Neural crest cell (in vitro differentiated cells): ENCODE measurements at places on chromosomes 4 and X.

DNA sequence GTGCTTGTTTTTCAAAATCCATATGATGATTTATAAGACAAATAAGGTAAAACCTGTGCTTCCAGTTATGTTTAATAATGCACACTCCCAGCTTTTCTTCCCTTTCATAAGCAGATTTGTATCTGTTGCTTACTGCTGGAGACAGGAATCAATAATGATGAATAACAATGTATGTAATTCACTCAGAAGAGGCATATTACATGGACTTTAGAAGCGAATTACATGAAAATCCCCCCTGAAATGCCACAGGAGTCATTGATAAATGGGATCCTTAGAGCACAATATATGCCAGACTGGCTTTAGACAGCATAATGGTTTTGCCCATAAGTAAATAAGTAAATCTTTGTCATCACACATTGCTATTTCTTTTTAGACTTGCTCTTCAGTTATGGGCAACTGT, 892.3 kb downstream of the CCSER1 start:
- no peak for DNase-seq

GRCh38 chr4:153099391-153100140, 104.7 kb upstream of the TRIM2 start:
- no peak for DNase-seq

GRCh38 chr4:83019794-83020494, 9.3 kb upstream of the LIN54 start:
- DNase-seq = no peak

DNA sequence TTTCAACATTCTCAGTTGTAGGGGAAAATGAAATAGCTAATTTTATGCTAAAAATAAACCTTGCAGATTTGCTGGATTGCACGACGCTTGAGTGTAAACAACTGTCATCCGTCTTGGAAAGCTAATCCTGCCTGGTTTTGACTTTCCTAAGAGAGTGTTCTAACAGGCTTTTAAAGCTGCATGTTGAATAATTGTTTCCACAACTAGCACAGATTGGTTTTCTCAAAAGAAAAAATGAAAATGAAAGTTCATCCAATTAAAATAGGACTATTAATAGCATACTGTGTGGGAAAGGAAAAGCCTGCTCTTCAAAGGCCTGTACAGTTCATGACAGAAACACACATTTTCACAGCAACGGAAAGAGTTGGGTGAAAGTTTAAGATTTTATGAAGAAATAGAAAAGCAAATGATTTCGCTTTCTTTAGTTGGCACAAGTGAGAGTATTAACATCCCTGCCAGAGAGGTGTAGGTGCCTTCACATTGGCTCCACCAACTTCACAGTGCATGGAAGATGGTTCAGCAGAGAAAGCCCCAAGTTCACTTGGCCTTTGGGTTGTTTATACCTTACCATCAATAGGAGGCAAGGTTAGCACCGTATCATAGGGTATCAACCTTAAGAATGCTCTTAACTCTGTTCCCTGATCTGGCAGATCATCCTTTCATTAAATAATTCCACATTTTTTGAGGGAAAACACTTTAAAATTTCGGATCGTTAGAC, 140.0 kb upstream of the GUCY1A1 start:
- no peak for DNase-seq
